ENCODE measurements at places on chromosomes 6 and 20.

DNA sequence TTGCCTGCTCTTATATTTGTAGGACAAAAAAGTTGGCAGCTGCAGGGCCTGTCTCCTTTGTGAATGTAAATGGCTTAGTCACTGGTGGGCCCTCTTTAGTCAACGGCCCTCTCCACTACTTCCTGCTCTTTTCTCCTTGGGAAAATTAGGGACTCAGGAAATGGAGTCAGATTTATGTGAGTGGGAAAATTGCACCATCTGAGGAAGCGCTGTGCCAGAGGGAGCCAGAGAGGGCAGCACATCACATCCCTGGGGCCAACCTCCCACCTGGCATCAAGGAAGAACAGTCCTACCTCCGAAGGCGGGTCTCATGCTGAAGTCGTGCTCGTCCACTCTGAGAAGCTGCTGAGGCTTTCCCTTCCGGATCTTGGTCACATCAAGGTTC lies 15.6 kb downstream of the GABRR2 start:
- DNase-seq = no peak

- DNase-seq = no peak
Measured at GRCh38 chr6:145112711-145113148, 622.6 kb downstream of the EPM2A start.

GRCh38 chr6:124659427-124659826 lies 302.8 kb upstream of the RNF217 start:
- DNase-seq = no peak

- DNase-seq = no peak
Measured at GRCh38 chr6:80376411-80376810, 269.9 kb downstream of the BCKDHB start.

GRCh38 chr6:45171380-45171779 lies 156.8 kb upstream of the RUNX2 start:
- DNase-seq = no peak

GRCh38 chr20:17678886-17679285 lies 3.2 kb downstream of the RRBP1 start:
- DNase-seq = no peak

GRCh38 chr6:80382811-80383210 lies 276.3 kb downstream of the BCKDHB start:
- DNase-seq = no peak

- DNase-seq = no peak
Measured at GRCh38 chr20:58342104-58342945, 32.8 kb downstream of the RAB22A start.

- DNase-seq = no peak
Measured at GRCh38 chr6:21259660-21260059, 333.9 kb upstream of the SOX4 start.

DNA sequence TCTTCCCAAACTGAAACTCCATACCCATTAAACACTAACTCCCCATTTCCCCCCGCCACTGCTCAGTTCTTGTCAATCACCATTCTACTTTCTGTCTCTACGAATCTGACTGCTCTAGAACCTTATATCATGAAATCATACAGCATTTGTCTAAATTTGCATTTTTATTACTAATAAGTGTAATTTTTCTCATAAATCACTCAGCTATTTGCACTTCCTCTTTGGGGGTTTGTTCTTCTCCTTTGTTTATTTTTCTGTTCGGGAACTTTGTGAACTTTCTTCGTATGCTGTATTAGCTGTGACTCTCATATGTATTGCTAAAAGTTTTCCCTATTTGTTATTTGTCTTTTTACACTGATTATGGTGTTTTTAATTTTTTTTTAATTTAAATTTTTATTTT lies 152.2 kb downstream of the SLC16A10 start:
- no peak for DNase-seq

DNA sequence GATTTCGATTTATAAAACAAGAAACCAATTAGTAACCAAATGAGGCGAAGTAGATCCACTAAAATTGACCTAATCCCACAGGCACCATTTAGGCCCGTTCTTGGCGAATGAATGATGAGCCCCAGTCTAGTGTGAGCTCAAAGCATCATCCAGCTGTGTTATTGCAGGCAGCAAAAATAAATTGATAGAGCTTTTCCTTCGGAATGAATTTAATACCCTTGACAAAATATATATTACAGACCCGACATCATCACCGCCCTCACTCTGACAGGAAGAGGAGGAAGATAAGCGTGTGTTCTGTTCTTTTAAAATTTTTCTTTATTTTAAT lies 7.8 kb downstream of the SIM1 start:
- no peak for DNase-seq

Data from right atrium auricular region (tissue), 2 donors.